ENCODE measurements at places on chromosomes 16 and 17. TPM values are rescaled to one million over a fixed set of nuclear protein-coding genes. Genes with fewer than 3 reads are reported as not detected.

DNA sequence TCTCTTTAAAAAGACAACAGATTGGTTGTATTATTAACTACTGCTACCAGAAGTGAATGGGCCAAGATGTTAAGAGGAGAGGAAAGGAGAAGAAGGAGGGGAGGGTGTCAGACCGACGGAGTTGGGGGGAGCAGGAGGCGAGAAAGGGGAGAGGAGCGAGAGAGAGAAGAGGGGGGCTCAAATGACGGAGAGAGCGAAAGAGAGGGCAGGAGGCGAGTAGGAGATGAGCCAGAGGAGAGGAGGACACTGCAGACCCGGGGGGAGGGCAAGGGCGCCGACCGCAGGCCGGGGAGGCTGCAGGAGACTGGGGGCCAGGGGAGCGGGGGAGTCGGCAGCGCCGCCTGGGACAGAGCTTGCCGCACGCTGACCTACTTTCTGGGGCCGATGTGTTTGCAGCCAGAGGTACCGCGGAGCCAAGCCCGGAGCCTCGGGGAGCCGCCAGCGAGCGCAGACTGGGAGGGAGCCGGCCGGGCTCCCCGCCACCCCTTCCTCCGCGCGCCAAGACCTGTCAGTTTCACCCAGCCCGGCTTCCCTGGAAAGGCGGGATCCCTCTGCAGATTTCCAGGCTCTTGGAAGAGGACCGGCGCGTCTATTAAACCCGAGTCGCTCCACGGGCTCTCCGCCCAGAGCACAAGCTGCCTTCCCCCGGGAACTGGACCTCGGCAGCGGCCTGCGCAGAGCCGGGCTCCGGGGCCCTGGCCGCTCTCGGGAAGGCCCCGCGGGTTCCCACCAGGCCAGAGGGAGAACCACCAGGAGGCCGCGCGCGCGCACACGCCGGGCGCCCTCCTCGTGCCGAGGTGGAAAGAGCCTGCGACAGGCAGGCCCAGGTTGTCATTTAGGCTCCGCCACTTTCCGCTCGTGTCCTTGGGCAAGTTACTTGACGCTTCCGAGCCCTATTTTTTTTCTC is 74.6 kb downstream of the CMC2 start:
- peak; percentile 12 for DNase-seq

The HS3ST3A1 gene
- polyA plus RNA-seq: 1.4 TPM

- DNase-seq: no peak
Measured at GRCh38 chr17:65593855-65594845, 32.7 kb upstream of the AXIN2 start.

GRCh38 chr17:69207151-69207550 is 21.5 kb downstream of the ABCA10 start:
- DNase-seq: no peak

The VMO1 gene
- 0.20 TPM for polyA plus RNA-seq

DNA sequence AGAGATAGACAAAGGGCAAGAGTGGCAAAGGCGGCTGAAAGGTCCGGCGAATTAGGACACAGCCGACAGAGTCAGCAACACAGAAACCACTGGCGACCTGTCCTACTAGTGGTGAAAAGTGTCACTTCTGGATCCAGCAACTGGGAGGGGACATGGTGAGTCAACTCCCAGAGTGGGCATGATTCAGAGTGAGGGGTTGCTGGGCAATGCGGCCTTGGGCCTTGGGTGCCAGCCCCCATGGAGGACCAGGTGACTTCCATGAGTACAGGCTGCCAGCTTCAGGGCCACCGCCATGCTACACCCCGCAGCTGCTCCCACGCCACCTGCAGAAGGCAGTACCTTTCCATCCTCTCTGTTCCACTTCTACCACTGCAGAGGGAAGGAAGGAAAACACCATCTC is 110.6 kb downstream of the ZFHX3 start:
- DNase-seq: no peak

- no peak for DNase-seq
Measured at GRCh38 chr16:24170407-24170806, 85.7 kb upstream of the CACNG3 start.

DNA sequence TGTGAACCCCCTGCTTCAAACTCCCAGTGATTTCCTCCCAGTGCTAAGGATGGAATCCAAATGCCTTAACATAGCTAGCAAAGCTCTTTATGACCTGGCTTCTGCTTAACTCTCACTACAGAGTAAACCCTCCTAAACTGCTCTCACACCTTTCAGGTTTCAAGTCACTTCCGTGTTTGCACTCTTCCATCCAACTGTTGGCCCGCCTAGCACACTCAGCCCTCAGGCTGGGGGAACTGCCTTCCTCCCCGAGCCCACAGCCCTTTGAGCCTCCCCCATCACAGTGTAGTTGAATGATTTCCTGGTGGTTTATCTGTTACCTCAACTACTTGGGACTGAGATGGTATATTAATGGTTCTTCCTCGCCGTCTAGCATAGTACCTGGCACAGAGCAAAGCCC is 342.5 kb downstream of the NPIPA8 start:
- no peak for DNase-seq

Data from mammary epithelial cell (primary cell).